SHP77 (cell line): ENCODE measurements at places on chromosomes 1 and 21.

GRCh38 chr21:25281134-25281533 lies 326.1 kb downstream of the MRPL39 start:
- DNase-seq = no peak

GRCh38 chr1:157798211-157798610 lies 21.3 kb upstream of the FCRL2 start:
- DNase-seq = no peak

DNA sequence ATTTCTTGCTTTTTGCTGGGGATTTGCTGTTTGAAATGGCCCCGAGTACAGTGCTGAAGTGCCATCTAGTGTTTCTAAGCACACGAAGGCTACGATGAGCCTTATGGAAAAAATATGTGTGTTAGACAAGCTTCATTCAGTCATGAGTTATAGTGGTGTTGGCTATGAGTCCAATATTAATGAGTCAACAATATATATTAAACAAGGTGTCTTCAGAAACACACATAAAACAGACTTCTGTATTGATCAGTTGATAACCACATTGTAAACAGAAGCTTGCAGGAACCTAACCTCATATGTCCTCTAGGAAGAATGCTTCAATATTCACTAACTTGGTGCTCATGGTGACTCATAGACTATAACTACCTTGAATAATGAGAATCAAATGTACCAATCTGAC lies 1.7 kb upstream of the GJB5 start:
- no peak for DNase-seq

DNA sequence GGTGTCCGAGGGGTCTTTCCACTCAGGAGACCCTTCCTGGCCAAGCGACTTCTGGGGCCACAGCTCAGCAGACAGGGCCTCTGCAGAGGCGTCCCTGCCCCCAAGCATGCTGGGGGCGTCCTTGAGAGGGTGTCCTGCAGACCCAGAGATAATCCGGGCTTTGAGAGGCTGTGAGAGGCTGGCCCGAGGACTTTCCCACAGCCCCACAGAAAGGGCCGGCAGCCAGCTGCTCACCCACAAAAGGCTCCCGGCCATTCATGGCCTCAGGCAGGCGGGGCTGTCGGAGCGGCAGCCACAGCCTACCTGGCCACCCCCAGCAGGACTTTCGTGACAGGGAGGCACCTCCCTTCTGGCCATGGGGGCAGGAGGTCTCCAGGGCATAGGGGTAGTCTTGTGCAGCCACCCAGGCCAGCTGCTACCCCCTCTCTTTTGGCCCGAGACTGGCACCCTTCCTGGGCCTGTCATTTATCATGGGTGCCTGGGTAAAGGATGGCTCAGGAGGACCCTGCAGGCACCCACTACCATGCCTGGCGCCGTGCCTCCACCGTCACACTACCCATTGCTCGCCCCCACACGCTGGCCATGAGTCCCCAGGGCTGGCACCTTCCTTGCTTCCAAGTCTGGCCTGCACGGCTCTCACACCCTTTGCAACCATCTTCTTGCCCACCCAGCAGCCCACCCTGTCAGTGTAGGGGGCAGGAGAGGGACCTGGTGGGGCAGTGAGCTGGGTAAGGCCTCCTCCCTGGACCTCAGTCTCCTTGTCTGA lies 11.1 kb upstream of the TNFRSF14 start:
- no peak for DNase-seq

DNA sequence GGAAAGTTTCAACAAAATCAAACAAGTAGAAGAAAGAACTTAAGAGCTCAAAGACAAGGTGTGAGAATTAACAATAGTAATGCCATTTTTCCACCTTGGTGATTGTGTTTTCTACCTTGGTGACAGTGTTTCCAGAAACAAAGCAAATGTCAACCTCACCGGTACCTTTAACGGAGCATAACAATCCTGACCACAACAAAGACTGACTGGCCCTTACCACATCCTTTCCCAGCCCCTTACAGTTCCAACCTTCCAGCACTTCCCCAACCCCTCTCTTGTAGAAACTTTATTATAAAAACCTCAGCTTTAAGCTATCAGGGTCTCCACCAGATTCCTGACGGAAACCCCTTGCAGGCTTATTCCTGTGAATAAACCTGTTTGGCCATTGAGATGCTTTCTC lies 16.7 kb downstream of the STYXL2 start:
- no peak for DNase-seq

DNA sequence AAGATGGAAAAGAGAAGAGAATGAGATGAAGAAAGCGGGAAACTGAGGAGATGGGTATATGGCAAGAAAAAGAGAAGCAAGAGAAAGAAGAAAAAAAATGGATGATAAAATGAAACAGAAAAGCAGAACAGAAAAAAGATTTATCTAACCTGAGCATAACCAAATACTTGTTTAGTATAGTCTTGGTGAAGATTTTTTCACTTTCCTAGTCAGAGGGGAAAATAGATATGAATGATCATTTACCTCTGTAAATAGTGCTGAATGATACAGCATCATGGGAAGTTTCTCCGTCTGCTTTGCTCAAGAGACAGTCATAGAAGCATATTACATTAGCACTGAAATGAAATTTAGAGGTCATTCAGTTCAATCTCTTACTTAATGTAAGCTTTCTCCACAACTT lies 36.1 kb upstream of the PLPPR4 start:
- DNase-seq = no peak

DNA sequence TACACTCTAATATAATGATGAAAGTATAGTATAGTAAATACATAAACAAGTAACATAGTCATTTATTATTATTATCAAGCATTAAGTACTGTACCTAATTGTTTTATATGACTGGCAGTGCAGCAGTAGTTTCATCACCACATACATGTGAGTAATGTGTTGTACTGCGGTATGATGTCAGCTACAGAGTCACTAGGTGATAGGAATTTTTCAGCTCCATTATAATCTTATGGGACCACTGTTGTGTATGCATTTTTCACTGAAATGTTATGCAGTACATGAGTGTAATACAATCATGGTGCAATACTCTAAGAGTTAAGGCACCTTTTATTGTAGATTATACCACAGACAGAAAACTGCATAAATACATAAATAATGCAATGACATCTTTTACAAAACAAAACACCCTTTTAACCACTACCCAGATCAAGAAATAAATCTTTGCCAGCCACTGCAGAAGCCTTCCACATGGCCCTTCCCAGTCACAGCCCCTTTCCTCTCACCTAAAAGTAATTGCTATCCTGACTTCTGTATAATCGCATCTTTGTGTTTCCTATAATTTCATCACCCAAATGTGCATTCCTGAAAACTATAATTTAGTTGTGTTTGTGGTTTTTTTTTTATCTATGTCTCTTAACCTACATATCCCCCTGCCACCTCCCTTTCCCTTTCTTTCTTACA lies 16.3 kb downstream of the ABCD3 start:
- DNase-seq = no peak

DNA sequence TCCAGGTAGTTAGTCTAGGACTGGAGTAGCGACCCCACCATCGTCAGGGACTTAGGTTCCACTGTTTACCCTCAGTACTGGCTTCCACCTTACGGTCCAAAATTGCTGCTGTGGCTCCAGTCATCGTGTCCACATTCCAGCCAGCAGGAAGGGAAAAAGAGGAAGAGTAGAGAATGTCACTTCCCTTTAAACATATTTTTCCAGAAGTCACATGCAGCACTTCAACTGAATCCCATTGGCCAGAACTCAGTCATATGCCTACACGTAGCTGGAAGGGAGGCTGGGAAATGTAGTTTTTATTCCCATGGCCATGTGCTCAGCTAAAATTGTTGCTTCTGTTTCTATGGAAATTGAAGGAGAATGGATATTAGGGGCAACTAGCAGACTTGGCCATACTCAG lies 84.1 kb upstream of the SELENON start:
- DNase-seq = no peak

GRCh38 chr1:119745034-119745433 lies 23.7 kb downstream of the HMGCS2 start:
- no peak for DNase-seq

DNA sequence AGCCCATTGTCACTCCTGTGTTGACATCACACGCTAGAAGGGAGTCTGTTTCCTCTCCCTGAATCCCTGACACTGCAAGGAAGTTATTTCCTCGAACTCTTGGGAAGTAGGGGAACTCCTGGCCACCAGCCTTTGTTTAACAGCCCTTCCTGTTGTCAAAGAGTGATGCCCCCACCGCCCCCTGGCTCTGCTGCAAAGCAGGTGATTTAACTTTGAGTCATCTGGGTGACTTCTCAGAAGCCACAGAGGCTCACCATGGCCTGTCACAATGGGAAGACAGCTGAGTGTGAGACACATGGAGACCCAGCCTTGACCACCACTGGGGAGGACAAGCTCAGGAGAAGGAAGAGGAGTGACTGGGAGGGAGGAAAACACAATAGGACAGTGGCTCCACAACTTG lies 182.8 kb downstream of the PSMG1 start:
- DNase-seq = no peak

DNA sequence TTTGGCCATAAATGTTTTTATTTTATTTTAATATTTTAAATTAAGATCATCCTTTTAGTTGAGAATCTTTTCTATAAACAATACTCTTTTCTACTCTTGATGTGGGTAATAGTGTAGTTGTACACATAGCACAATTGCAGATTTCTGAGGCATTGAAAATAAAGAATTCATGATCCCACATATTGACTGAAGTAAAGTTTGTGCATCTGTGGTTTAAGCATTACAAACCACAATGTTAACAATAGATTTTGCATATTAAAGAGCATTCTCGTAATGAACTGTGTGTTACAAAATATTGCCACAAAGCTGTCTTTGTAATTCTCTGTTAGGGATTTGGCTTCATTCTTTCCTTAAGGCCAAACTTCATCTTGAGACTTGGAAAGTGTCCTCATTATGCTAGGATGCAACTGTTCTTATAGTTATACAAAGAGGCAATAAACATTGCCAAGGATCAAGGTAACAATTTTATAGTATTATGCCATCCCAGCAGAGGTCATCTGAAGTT lies 256.8 kb downstream of the OLFM3 start:
- no peak for DNase-seq

GRCh38 chr21:29237110-29238052 lies 61.3 kb upstream of the BACH1 start:
- DNase-seq = no peak

DNA sequence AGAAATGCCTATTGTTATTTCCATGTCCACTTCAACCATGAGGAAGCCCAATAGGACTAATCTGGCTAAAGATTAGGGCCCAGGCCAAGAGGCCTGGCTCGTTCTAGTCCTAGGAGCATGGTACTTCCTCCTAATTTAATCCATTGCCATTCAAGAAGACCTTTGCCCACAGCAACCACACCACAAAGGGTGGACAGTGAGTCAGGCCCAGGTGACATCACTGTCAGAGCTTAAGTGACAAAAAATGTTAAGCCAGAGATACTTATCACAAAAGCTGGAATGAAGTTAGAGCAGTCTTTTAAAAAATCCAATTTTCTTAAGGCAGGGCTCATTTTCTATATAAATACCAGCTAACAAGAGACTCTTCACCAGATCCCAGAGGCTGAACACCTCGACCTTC lies at the start of gene SPRR3:
Gene SPRR3 (plus strand): TSS at position 368 of the 400 bp plus-strand sequence. CDS start 1,272 bp downstream, outside the sequence.
- no peak for DNase-seq

- peak; percentile 39 for DNase-seq
These were observed 56.8 kb downstream of the PLD5 start for GRCh38 chr1:242467556-242468145.

DNA sequence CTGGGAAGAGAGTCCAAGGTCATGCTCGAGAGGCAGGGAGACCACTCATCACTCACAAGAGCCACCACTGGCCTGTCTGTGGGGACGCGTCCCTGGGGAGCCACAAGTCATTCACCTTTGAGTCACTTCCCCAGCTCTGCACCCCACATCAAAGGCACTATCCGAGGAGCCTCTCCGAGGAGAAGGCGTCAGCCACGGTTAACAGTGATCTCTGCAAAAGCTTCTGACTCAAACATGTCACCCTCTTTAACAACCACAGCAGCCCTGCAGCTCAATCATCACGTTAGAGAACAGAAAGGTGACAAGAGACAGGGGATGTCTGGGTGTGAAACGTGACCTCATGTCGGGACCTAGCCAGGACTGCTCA lies 9.0 kb downstream of the LRRC47 start:
- DNase-seq = no peak

DNA sequence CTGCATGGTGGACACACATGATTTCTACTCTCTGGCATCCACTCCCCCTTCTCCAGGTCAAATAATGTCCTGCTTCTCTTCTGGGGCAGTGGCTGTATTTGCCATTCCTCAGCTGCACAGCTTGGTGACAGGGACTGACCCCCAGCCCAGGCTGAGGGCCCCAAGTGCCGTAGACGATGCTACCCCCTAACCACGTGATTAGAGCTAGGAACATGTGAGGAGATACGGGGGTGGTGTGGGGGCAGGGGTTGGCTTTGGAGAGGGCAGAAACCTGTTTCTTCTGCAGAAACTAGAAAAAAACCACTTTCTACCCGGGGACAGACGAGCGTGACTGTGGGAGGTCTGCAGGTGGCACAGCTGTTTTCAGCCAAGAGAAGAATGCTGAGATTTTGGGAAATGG lies 192.4 kb downstream of the SIPA1L2 start:
- no peak for DNase-seq

GRCh38 chr1:54359393-54360162 lies 46.6 kb downstream of the SSBP3 start:
- DNase-seq = no peak

- no peak for DNase-seq
These were observed 15.4 kb upstream of the ZBTB21 start for GRCh38 chr21:42025376-42026081.

- peak; percentile 4 for DNase-seq
These were observed 64.1 kb upstream of the RNPC3 start for GRCh38 chr1:103461161-103462105.

DNA sequence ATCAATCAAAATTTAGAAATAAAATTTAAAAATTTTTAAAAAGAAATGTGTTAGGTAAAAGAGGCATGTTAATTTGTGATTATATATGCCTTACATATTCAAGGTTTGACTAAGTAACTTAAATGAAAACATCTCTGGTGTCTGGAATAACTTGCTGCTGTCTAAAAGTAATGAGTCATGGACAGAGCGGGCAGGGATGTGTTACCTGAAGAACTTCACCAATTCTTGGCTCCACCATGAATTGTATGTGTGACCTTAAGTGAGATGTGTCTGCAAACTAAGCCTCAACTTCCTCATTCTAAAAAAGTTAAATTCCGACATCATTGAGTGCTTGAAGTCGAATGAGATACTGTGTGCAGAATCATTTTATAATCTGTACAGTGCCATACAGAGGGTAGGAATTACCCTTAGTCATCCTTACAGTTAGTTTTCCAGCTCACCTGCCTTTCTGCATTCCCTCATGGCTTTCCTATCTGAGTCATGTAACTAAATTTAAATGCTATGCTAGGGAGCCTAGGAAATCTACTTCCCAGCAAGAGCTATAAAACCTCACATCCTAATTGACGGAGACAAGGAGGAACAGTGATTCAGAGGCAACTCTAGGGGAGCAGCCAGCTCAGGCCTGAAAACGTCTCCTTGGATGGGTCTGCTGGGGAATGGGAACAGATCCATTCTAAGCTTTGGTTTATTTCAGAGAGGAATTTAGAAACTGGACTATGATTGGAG lies 100.7 kb upstream of the TSPAN2 start:
- DNase-seq = peak; percentile 7
